ENCODE measurements at places on chromosomes 16 and 17.

- DNase-seq, result no peak
Observed at GRCh38 chr17:17445296-17445924, 31.4 kb upstream of the MED9 start.

- no peak for DNase-seq
Observed at GRCh38 chr17:2736956-2737355, 12.5 kb downstream of the CCDC92B start.

- DNase-seq, result no peak
Observed at GRCh38 chr17:64968652-64969501, 49.6 kb upstream of the LRRC37A3 start.

DNA sequence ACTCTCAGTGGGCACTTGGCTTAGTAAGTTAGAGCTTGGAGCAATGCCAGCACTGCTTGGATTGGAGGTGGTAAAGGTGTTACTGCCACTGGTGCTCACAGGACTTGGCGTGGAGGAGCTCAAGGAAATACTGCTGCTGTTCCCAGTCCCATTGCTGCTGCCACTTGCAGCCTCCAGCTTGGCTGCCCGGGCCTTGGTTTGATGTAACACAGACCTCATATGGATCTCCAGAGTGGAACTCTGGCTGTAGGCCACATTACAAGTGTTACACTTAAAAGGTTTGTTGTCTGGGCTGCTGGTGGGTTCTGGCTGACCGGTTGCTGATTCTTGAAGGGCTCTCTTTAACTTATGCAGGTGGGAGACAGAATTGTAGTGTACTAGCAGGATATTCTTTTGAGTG is 250.3 kb downstream of the ZFHX3 start:
- no peak for DNase-seq

- no peak for DNase-seq
Observed at GRCh38 chr16:67425580-67425979, 5.3 kb upstream of the HSD11B2 start.

- no peak for DNase-seq
Observed at GRCh38 chr17:73833775-73834488, 189.7 kb upstream of the SDK2 start.

DNA sequence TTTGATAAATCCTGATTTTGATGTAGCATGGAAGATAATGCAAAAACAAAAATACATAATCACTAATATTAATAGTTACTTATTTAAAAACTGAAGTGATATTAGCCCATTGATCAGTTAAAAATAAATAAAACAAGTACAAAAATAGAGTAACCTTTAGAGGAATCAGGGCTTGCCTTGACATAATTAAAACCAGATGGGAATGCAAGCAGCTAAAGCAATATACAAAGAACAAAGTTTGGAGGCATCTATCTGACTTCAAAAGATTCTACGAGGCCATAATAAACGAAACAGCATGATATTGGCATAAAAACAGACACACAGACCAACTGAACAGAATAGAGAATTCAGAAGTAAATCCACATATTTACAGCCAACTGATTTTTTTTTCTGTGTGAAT is 15.0 kb upstream of the HEATR3 start:
- no peak for DNase-seq

GRCh38 chr16:794853-795466 is 5.6 kb downstream of the GNG13 start:
- no peak for DNase-seq

DNA sequence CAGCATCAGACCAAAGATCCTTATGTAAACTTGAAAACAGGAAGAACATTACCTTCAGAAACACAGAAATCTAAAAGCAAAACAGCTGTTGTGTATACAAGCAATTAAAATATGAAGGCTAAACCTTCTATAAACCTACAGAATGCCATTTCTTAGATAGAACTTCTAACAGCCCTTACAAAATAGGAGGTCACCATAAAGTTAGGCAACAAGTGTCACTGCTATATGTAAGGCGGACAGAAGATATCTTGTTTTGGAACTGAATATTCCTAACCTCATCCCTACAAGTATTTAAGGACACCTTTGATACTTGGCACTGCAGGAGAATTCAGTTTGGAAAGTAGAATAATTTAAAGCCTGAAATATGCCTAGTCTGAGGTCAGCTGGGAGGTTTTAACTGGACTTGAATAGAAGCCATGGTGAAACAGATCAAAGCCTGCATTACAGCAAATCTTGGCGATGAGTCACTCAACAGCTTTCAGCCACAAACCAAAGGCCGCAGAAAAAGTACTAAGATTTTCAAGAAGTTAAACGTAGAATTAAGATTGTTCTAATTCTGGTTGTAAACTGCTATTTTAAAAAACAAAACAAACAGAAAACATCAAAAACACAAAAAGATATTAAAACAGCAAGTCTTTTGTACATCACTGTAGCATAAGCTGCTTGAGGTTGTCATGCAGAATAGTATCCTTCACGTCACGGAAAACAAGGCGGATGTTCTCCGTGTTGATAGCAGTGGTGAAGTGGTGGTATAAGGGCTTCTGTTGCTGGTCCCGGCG is 42.7 kb downstream of the GNA13 start:
- DNase-seq, result no peak

GRCh38 chr16:64933885-64934284 is 188.0 kb downstream of the CDH11 start:
- no peak for DNase-seq

- DNase-seq, result no peak
Observed at GRCh38 chr16:53098526-53099317, 43.9 kb downstream of the CHD9 start.

DNA sequence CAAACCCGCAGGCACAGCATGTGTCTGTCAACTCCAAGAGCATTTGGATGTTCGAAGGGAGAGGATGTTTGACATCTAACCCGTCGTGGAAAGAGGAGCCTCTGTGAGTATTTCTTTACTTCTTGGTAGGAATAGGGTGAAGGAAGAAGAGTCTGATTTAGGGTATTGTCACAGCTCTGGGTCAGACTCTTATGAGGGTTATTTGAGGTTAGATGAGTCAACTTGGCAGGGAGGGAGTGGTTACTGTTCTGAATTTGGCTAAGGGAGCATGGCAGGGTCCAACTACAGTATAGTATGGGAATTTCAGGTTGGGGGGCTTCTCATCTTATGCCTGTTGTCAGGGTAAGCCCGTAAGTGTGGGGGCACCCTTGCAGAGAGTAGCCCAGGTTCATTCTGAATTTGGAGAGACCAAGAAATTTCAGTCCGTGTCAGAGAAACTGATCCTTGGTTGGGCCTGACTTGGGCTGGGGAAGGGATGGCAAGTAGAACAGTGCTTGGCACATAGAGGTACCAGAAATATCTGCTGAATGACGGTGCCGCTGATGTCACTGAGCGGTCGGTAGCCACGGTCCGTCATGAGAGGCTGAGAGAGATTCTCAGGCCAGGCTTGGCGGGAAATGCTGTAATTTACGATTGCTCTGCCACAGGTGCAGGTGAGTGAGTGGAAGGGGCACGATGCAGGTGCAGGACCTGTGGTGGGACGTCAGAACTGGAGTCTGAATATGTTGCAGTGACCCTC is 43.2 kb downstream of the MYH3 start:
- DNase-seq, result no peak

DNA sequence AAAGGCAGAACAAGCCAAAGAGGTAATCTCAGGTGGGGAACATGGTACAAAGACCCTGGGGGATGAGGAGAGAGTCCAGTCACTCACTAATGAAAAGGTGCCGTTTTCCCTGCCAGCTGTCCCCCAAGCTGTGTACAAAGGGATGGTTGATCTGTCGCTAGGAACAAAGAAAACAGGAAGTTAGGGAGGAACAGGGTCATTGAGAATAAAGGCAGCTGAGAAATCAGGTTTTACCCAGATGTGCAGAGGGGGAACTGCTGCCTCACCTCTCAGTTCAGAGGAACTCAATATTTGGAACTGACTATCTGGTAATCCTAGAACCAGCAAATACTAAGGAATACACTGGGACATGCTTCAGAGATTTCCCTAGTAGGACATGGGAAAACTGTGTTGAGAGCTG is 1.5 kb downstream of the RSKR start:
- no peak for DNase-seq

DNA sequence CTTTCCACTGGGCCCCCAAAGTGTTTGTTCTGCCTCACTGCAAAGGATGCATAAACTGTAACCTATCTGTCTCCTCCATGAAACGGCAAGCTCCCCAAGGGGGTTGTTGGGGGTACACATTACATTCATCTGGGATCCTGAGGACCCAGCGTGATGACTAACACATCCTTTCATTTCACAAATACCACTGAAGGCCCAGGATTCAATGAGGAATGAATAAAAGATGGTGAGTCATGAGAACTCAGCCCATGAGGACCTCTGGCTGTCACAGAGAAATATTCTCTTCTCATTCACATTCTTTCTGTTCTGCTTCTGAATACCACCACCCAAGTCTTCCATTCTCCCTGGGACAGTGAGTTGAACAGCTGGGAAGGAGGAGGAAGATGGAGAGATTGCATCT is 149.8 kb downstream of the RBFOX3 start:
- DNase-seq, result no peak

DNA sequence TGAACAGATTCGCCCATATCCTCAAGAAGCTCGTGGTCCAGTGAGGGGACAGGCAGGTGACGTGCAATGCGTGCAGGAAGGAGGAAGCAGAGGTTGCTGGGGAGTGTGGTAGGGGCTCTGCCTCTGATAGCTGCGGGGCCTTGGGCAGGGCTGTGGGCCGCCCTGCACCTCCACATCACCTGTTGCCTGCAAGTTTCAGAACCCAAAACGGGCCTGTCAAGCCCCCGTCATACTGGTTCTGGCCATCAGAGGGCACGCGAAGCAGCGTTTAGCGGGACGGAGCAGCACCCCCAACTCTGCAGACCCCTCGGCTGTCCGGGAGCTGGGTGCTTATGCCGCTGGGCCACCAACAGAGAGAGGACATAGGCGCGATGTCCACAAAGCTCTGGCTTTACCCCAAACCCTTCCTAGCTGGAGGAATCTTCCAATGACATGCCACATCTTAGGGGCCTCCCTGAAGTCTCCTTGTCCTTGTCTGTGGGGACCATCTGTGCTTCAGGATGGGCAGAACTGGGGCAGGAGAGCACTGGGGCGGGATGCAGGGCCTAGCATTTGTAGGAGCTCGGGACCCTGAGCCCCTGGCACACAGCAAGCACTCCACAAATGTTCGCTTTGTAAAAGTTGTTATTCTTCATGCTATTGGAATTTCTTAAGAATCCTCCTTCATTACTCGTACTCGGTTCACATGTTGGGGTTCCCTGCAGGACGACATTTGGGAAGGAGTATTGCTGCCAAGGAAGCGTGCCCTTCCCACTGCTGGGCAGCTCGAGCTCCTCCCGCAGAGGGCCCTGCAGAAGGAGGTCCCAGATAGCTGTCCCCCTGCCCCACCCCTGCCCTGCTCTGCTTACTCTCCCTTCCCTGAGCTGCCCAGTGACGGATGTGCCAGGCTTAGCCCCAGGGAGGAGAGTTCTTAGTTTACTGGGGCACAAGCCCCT is 64.3 kb downstream of the CNGB1 start:
- no peak for DNase-seq

DNA sequence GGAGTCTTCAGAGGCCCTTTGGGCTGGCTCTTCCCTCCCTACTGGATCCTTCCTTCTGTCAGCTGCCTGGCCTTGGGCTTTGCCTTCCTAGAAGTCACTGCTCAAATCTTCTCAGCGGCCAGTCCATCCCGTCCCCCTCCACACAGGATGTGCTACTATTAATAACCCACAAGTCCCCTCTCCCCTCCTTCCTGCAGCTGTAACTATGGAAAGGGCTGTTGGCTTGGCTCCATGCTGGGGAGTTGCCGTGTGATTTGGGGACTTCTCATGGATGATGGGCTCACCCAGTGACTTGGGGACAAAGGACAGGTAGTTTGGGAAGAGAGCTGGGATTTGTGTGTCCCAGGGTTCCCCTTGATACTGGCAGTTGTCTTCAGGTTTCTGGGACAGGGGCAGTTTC is 19.4 kb downstream of the TMEM94 start:
- no peak for DNase-seq

GRCh38 chr16:57686577-57686976 is 8.0 kb upstream of the DRC7 start:
- no peak for DNase-seq

DNA sequence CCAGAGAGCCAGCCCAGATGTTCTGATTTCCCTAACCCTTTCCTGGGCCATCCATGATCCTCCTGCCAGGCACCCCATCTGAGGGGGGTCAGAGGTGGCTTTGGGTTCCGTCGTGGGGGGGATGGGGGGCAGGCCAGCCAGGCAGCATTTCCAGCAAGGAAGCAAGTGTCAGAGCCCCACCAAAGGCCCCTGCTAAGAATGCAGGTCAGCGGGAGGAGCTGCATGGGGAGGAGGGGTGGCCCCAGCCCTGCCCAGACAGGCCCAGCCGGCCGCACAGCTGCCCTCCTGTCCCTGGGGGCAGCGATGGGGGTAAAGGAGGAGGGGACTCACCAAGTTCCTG is 2.3 kb upstream of the SCRN2 start:
- no peak for DNase-seq

DNA sequence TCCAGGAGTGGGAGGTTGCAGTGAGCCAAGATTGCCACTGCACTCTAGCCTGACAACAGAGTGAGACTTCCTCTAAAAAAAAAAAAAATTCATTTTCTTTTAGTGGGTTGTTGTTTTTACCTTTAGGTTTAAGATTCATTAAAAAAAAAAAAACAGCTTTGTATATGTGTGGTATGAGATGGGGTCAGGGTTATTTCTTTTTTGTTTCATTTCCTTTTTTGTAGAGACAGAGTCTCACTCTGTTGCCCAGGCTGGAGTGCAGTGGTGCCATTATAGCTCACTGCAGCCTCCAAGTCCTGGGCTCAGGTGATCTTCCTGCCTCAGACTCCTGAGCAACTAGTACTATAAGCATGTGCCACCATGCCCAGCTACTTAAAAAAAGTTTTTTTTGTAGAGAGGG is 47.0 kb downstream of the BCAS3 start:
- no peak for DNase-seq

DNA sequence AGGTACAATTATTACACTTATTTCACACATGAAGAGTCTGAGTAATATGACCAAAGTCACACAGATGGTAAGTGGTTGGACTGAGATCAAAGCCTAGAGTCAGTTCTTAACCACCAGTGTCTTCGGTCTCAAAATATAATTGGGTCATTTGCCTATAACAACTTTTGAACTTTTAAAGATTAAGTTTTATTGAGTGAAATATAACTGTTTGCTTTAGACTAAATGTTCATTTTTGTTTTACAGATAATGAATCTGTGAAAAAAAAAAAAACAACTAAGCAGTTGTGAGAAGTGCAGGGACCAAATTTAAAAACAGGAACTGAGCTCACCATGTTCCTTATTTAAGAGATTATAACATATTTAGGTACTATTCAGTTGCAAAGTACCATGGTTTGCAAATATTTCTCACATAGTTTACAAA is 150.1 kb downstream of the ITFG1 start:
- no peak for DNase-seq

GRCh38 chr17:59423903-59424302 is 92.4 kb downstream of the YPEL2 start:
- no peak for DNase-seq

- no peak for DNase-seq
Observed at GRCh38 chr17:47774331-47774730, 41.3 kb downstream of the TBX21 start.

DNA sequence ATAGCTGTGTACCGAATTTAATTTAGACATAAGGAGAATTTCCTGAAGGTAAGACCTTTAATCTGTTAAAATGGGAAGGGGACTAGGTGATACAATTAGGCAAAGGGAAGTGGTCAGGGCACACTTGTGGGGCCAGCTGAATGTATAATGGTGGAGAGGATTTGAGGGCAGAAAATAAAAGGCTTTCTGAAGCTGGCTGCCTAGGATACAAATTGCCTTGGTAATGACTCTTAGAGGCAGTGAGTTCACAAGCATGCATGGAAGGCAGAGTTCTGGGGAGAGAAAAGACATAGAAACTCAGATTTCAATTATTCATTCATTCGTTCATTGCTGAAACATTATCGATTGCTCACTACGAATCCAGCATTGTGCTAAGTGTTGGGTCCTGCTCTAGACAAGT is 12.4 kb upstream of the NFAT5 start:
- no peak for DNase-seq
